ENCODE measurements at places on chromosomes 12 and 14.

DNA sequence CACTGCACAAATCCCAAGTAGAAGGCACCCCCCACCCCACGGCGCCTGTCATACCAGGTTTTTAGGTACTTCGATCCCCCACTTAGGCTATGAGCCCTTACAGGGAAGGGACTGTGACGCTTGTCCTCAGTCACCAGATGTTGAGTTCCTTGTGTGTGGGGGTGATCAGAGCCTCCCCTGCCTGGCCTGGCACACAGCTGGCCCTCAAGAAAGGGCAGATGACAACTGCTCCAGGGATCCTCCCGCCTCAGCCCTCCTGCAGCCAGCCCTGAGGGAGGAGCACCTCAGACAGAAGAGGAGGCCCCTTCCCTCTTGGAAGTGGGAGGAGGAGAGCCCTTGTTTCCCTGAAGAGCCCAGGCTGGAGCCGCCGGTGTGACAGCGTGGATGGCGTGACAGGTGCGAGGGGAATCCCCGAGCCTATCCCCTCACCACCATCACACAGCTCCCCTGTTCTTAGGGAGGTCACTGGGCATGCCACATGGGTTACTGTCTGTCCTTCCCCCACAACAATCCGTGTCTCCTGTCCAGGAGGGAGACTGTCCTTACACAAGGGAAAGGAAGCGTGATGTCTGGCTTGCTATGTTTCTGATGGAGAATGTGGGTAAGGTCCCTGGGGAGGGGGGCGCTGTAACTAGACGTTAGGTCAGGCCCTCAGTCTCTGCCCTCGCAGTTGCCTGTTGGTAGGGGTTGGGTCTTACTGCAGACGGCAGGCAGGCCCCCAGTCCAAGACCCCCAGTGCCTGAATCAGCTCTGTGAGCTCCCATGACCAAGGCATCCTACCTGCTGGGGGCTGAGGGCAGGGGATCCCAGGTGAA lies 31.4 kb downstream of the P2RX4 start:
- H3K27ac ChIP-seq = no peak overlapping the region
- H3K4me1 ChIP-seq = no peaks in the 10 kb centered on the region

DNA sequence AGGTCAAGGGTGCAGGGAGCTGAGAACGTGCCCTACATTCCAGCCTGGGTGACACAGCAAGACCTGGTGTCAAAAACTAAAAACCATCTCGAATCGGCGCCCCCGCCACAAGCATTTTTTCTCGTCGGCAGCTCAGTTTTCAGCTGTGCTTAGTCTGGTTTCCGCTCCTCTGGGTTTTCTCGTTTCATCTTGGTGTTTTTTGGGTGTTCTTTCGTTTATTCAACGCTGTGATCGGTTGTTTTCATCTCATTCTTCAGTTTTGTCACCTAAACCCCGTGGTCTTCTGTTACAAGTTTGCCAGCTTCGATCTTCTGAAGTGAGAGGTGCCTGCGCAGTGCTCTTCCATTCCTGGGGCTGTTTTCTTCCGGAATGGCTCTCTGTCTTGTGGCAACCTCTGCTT lies 41.4 kb downstream of the NOC4L start:
- H3K27ac ChIP-seq = no peak overlapping the region
- peaks cover 22% of the 10 kb centered on the region for H3K4me1 ChIP-seq
- no peak for DNase-seq
- no peak overlapping the region for H3K4me3 ChIP-seq

GRCh38 chr14:21192875-21193535 lies 37.1 kb upstream of the OR5AU1 start:
- no peak for DNase-seq
- no peaks in the 10 kb centered on the region for H3K4me1 ChIP-seq
- H3K36me3 ChIP-seq = no peaks in the 10 kb centered on the region
- H3K4me3 ChIP-seq = no peak overlapping the region

DNA sequence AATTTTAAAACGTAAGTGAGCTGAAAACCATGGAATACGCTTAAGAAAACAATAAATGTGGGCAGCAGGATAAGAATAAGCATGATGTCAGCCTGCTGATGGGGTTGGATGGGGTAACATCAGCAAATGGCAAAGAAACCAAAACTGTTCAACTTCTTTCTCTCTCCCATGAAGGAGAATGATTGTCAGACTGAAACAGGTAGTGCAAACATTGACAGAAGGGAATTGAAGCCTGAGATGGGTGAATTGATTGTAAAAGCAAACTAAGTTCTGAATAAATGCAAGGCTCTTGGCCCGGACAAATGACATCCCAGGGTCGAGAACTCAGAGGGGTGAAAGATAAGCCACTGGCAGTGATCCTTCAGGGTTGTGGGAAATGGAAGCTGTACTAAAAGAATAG lies 182.6 kb downstream of the ETV6 start:
- H3K27ac ChIP-seq = no peak overlapping the region
- no peaks in the 10 kb centered on the region for H3K27me3 ChIP-seq
- DNase-seq = no peak

DNA sequence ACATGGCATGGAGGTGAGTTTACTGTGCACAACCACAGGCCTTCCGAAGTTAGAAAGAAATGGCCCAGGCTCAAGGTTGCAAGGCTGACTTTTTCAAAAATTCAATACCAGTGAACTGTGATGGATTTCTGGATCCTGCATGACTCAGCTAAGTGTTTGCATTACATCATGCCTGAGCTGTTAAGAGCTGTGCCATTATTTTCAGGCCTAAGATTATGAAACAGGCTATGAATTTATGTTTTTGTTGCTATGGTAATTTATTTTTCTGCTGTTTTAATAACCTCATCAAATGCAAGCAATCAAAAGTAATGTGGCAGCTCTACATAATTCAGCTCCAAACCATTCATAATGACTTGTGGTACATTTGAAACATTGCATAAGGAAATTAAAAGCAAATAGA lies 457.7 kb upstream of the TMEM132C start:
- no peaks in the 10 kb centered on the region for H3K36me3 ChIP-seq
- no peak overlapping the region for H3K4me3 ChIP-seq
- no peaks in the 10 kb centered on the region for H3K27me3 ChIP-seq
- DNase-seq = no peak
- H3K27ac ChIP-seq = no peak overlapping the region

DNA sequence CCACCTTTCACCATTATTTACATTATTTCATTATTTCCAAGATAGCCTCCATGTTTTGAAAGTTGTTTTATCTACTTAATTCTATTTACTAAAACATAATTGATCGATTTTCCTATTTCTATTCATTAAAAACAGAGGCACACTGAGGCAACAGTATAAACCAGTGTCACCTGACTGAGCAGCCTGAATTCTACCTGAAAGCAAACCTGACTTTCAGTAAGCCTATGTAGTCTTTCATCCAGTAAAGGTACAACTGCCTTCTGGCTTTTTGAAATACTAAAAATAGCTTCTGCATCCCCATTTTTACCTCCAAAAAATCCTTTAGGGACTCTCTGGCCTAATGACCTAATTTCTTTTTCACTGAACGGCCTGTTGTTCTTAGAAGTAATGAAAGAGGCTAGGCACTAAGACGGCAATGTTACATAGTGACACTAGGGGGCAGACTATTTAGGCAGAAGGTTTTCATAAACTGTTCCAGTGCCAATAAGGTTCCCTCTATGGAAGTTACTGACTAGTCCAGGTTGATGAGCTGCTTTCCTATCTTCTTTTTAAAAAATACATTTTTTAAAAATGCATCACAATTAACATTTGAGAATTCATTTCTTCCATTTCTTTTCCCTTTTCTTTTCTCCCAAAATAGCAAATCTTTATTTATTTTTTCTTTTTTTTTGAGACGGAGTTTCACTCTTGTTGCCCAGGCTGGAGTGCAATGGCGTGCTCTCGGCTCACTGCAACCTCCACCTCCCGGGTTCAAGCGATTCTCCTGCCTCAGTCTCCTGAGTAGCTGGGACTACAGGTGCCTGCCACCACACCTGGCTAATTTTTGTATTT lies 17.5 kb downstream of the ANAPC5 start:
- H3K4me1 ChIP-seq = no peaks in the 10 kb centered on the region
- peaks cover 45% of the 10 kb centered on the region for H3K36me3 ChIP-seq
- DNase-seq = peak; percentile 46
- H3K27ac ChIP-seq = no peak overlapping the region
- H3K4me3 ChIP-seq = no peak overlapping the region
- H3K27me3 ChIP-seq = no peaks in the 10 kb centered on the region
